ENCODE measurements at places on chromosomes 5 and 9.

DNA sequence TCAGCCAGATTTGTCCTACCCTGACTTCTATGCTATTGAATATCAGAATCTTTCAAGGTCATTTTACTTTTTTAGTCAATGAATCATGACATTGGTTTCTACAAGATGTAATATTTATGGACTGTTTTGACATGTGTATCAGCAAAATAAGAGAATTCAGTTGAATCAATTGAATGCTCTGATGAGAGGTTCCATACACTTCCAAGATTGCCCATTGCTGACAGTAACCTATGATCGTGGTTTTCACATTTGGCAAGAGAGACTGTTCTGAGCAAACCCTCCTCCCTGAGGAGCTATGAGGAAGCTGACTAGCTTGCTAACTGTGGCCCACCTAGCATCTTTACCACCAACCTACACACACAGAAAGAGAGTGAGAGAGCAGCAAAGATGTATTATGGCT is 56.7 kb upstream of the FST start:
- DNase-seq = no peak

GRCh38 chr9:5375091-5375490 is 35.4 kb upstream of the RLN1 start:
- DNase-seq = no peak

- no peak for DNase-seq
These were observed 298.4 kb upstream of the CDH9 start for GRCh38 chr5:27336817-27337216.

GRCh38 chr5:131268758-131269370 is 5.0 kb downstream of the CDC42SE2 start:
- DNase-seq = no peak

- DNase-seq = no peak
These were observed 96.7 kb upstream of the RETREG1 start for GRCh38 chr5:16713386-16713928.

- DNase-seq = no peak
These were observed 54.4 kb downstream of the CCDC192 start for GRCh38 chr5:127757576-127757975.

GRCh38 chr9:81002242-81002641 is 687.1 kb downstream of the TLE1 start:
- DNase-seq = no peak

DNA sequence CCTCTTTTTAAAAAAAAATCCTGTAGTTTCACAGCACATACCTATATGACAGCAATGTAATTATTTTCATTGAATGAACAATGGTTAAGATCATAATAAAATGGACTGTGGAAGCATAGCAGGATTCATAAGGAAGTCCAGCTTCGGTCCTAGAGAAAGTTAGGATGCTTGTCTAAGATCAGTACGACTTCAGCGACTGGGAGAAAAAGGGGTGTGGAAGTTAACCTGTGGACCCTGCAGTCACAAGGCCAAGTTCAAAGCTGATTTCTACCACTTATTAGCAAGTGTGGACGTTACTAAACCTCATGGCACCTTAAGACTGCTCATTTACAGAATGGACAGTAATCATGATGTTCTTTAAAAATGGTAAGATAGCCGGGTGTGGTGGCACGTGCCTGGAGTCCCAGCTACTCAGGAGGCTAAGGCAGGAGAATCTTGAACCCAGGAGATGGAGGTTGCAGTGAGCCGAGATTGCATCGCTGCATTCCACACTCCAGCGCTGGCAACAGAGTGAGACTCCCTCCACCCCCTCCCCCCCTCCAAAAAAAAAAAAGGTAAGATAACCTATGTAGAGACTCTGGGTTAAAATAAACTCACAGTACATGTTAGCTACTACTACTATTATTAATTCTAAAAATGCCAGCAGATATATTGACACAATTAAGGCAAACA is 71.6 kb upstream of the PCA3 start:
- DNase-seq = no peak

DNA sequence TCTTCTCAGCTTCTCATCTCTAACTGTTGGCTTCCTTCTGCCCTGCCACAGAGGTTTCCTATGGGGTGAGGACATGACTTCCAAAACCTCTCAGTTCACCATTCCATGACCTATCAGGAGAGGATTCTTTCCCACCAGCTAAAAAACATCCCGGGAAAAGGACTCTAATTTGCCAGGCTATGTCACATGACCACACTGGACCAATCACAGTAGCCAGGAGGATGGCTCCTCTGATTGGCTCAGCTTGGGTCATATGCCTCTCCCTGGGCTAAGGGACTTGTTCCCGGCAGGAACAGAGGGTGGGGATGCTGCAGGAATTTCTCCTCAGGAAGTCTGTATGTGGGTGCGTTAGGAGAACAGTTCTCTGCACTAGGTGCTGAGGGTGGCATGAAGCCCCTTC is 40.3 kb upstream of the XPA start:
- DNase-seq = no peak

GRCh38 chr5:109994135-109994534 is 304.4 kb downstream of the MAN2A1 start:
- no peak for DNase-seq

GRCh38 chr5:18314192-18314778 is 680.0 kb downstream of the TAF11L14 start:
- DNase-seq = no peak

DNA sequence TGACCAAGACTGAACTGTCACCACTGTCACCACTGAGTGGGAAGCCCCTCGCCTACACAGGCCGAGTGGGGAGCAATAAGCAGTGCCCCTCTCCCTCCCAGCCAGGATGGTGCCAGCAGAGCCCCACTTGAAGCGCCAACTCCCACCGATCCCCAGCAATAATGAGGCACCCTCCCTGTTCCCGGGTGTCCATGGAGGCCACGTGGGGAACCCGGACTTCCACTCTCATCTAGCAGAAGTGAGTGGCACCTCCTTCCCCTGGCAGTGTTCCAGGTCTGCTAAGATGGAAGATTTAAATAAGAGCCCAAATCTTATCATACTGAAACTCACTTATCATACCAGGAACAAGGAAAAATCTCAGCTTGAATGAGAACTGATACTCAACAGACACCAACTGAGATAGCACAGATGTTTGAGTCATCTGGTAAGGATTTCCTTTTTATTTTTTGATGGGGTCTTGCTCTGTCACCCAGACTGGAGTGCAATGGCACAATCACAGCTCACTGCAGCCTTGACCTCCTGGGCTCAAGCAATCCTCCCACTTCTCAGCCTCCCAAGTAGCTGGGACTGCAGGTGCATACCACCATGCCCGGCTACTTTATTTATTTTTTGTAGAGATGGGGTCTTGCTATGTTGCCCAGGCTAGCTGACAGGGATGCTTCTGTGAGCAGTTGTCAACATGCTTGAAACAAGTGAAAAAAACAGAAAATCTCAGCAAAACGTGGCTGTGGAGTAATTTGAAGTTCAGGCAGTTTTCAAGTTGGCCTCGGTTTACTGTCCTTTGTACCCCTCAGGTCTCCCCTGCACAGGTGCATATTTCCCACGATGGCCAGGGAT is 29.6 kb upstream of the ASS1 start:
- DNase-seq = no peak

- DNase-seq = no peak
These were observed 12.9 kb downstream of the TRAF2 start for GRCh38 chr9:136899196-136899595.

DNA sequence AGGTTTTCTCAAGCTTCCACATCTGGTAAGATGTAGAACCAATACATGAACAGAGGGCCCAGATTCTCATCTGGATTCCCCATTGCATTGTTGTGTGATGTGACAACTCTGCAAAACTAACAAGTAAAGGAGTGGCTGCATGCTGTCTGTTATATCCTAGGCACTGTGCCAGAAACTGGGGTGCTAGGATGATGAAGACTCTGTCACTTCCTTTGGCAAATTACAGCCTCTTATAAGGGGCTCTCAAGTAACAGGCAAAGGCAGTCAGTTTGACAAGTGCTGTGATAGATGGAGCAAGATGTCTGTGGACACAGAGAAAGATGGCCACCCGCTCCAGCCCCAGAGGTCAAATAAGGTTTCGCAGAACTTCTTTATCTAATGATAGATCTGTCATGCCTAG is 115.7 kb downstream of the PAPPA start:
- no peak for DNase-seq

- no peak for DNase-seq
These were observed 42.0 kb upstream of the FKTN start for GRCh38 chr9:105515811-105516413.

DNA sequence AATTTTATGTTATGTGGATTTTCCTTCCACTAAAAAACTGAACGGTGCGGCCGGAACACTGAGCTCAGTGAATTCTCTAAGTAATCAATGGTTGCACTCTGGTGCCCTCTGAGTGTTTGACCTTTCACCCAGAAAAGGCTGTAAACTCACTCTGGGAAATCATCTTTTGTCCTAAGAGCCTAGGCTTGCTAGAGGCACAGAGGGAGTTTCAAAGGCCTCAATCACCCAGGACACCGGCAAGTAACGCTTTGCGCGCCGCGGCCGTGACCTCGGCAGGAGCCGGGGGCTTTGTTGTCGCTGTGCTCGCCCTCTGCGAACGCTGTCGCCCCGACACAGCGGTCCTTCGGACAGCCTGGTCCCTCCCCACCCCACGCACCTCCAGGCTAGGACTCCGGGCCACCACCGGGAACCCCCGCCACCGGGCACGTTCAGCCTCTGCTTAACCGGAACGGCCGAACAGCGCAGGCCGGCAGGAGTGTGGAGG is 703 bp downstream of the ISCA1 start:
- no peak for DNase-seq

- no peak for DNase-seq
These were observed 641.9 kb upstream of the CDH6 start for GRCh38 chr5:30551618-30552017.

GRCh38 chr5:115758356-115758755 is 58.1 kb downstream of the CDO1 start:
- no peak for DNase-seq

DNA sequence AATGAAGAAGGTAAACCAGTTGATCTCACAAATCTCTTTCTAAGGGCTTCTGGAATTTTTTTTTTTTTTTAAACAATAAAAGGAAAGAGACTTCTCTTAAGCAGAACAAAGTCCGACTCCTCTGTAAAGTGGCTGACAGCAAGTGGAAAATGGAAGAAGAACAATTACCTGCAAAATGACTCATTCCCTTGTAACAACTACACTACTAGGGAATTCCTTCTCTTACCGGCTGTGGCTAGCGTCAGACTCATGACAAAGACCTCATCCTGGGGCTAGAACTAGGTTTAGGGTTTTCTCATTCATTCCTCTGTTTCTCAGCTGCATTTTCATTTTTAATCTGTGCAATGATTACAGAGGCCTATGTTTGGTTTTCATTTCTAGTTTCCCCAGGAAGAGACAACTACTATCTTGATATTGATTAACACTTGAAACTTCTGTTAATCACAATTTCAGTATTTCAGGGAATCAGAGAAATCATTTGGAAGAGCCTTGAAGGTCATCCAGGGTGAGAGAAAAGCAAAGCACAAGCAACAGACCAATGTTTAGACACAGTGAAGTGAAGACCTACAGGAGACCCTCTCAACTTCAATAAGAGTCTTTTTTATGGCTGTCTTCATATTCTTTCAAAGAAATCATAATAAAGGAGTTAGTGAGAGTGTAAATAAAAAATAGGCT is 437.9 kb downstream of the RAB3C start:
- no peak for DNase-seq

DNA sequence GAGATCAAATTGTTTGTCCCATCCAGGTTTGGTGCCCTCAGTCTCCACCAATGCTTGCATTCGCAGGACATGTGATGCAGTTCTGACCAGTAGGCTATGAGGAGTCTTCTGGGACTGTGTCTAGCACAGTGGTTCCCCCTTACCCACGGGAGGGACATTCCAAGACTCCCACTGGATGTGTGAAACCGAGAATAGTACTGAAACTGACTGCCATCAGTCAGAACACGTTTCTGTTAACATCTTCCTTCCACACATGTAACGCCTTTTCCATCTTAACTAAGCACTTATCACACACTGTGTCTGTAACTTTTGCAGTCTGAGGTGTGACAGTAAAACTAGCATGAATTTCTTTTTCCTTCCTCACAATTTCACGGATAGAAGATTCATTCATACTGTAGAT is 74.7 kb downstream of the PTTG1 start:
- DNase-seq = no peak

- DNase-seq = no peak
These were observed 149.0 kb upstream of the FST start for GRCh38 chr5:53331463-53331862.

- no peak for DNase-seq
These were observed 505 bp downstream of the RPS14 start for GRCh38 chr5:150448952-150449516.

GRCh38 chr5:71893451-71893850 is 174.4 kb downstream of the CARTPT start:
- DNase-seq = no peak

DNA sequence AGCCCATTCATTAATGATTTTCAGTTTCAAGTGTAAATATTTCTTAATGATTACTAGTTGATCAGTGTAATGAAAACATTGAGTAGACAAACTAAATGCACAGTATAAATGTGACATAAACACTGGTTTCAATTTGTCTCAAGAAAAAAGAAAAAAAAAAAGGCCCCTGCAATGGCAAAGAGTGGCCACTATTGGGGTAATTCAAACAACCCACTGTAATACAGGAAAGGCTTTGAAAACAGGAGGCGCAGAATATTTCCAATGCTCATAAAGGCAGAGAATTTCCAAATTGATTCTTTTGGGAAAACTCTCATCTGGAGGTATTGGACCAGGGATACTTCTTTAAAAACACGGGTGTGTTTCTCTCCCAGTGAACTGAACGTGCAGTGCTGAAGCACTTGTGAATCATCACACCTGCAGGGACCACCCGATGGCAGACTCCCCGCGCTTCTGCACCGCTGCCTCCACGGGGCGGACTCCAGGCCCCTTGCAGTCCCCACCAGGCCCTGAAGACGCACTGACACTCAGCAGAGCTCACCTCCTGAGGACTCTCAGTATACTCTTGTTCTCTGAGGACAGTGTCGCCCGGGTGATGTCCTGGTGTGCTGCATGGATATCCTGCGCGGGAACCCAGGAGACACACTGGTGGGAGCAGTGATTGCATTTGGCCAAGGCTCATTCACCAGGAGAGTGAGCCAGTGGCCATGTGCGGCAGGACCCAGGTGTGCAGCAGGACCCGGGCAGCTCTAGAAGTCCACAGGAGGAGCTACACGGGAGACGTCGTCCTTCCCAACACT is 227.6 kb upstream of the IRX4 start:
- DNase-seq = no peak

DNA sequence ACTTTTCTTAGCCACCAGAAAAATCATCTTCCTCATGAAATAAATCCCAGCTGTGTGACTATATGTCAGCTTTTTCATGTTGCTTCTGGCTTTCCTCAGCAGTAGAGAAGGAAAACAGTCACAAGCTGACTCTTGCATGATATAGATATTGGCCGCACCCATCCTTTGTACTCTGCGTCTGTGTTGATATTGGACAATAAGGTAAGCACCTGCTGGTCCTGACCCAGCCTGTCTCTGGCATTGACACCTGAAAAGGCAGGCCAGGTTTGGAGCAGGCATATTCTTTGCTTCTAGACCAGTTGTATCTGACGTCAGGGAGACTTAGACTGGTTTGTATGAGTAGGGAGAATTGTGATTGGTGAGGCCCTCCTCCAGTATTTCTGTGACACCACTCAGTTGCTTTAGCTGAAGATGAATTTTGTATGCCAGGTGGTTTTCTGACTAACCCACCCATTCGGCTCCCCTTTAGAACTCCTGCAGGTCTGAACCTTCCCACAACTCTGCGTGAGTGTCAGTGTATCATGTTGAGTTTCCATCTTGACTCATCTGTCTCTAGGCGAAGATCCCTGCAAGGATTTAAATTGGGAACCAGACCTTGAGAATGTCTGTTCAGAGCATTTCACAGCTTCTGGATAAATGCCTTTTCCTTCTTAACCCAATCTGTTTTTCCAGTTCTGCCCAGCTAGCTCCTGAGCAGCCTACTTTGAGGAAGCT is 151.2 kb upstream of the RUSC2 start:
- no peak for DNase-seq
